T1000 (cell line): ENCODE measurements at places on chromosomes 7 and 10.

DNA sequence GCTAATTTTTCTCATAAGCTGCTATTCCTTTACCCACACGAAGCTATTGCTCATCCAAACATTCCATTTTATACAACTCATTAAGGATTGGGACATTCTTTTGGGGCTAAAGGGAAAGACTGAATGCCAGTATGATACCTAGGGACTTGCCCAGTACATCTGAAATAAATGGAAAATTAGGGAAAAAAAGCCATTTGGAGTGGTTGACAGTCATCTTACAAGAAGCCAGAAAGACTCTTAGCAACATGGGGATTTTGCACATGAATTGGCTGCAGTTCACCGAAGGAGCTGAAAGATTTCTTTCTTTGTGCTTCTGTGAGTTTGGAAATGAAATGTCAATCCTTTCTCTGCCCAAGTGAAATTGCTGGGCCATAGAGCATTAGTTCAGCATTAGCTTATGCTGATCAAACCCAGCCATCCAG lies 43.3 kb upstream of the MTURN start:
- no peak for DNase-seq

- DNase-seq: no peak
Measured at GRCh38 chr7:156493942-156494341, 146.6 kb upstream of the RNF32 start.

- no peak for DNase-seq
Measured at GRCh38 chr10:24344695-24345463, 135.9 kb downstream of the KIAA1217 start.

GRCh38 chr10:48468866-48469511 lies 135.9 kb downstream of the ARHGAP22 start:
- no peak for DNase-seq
